Smooth muscle cell of the brain vasculature (primary cell): ENCODE measurements at places on chromosomes 4 and X.

GRCh38 chrX:72129661-72130060 lies 2.1 kb downstream of the RTL5 start:
- no peak for DNase-seq

- no peak for DNase-seq
Observed at GRCh38 chr4:25031077-25031621, 403 bp upstream of the LGI2 start.

GRCh38 chr4:107896158-107896645 lies 35.1 kb upstream of the CYP2U1 start:
- DNase-seq = peak; percentile 54

- DNase-seq = no peak
Observed at GRCh38 chr4:148395771-148396170, 46.4 kb downstream of the NR3C2 start.

- DNase-seq = no peak
Observed at GRCh38 chr4:844752-845232, 18.9 kb upstream of the CPLX1 start.

- DNase-seq = no peak
Observed at GRCh38 chr4:34845926-34846325, 1398.4 kb downstream of the ARAP2 start.

- peak; percentile 23 for DNase-seq
Observed at GRCh38 chr4:110586131-110586850, 36.6 kb downstream of the PITX2 start.

GRCh38 chr4:21885770-21886169 lies 62.8 kb downstream of the KCNIP4 start:
- DNase-seq = no peak

GRCh38 chr4:141711211-141711610 lies 74.8 kb downstream of the IL15 start:
- no peak for DNase-seq

DNA sequence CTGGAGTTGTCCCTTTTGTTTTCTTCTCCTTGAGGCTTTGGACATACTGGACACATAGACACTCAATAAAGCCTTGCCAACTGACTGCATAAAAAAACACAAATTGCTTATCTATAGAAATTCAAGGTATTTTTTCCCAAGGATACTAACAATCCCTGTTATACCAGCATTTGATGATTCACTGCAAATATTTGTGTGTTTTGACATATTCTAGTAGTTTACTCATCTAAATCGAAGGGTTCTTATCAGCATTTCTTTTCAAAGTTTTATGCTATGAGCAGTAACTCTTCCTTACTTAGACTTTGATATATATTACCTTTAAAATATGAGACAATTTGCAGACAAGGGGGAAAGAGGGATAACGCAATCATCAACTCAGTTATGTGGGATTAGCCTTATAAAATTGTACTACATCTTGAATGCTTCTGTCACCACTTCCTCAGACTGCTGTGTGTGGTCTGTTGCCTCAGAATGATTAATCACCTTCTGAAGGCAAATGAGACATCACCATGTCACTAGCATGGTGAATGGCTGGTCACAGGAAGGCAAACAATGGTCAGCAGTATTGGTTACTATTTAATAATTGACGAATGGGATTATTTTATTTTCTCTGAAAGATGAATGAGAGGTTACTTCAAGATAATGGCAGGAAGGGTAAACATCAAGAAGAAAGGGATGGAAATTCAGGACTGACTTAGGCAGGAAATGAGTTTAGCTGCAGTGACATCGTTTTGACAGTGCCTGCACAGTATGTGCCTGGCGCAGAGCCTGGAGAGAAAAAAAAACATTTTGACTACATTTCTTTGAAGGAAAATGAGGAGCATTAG lies 544.3 kb upstream of the CNKSR2 start:
- no peak for DNase-seq

DNA sequence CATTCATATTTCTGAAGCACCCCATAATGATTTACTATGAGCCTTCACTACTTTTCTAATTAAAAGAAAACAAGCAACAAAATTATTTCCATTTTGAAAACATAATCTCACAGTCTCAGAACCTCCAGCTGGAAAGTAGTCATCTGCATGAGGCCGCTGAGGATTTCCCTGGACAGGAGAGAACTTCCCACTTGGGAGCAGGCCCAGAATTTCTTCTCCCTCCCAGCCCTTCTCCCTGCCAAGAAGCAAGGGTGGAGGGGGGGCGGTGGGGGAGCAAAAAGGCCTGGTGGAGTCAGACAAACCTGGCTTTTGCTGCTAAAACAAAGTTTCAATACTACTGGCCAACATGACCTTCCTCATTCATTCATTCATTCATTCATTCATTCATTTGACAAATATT lies 167.3 kb downstream of the PJA1 start:
- no peak for DNase-seq

DNA sequence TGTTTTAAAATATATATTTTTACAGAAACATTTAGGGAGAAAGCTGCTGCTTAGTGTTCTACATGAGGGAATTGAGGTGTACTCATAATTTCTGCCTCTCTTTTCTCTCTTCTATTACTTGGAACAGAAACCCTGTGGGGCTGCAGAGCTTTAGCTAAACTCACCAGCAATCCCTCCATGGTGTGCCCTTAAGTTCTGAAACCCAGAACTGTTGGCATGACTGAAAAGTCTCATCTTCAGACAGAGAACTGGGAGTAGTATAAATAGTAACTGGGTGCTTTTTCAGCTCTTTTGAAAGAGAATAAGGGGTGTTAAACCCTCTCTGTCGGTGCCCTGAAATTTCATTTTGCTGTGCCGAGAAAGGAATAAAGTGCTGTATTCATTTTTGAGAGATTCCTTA lies 294.9 kb upstream of the BOD1L1 start:
- DNase-seq = no peak

GRCh38 chrX:72308566-72309296 lies 3.0 kb upstream of the CITED1 start:
- DNase-seq = peak; percentile 29

GRCh38 chr4:170004651-170005295 lies 21.4 kb downstream of the MFAP3L start:
- no peak for DNase-seq

DNA sequence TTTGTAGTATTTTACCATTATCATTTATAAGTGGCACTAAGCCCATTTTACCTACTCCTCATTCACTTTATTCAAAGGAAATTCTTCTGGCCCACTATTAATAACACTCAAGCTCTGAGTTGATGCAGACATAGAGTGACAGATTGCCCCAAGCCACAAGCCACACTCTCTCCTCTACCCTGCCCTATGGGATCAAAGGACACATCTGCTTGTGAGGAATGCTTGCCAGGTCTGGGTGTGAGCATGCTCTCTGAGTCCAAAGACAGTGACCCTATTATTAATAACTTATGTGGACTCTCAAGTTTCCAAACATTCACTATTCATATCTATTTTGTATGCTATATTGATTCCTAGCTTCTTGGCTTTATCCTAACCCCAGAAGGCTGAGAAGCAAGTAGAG lies 18.5 kb downstream of the ETNPPL start:
- no peak for DNase-seq

- DNase-seq = no peak
Observed at GRCh38 chr4:57691370-57691769, 581.2 kb upstream of the IGFBP7 start.

DNA sequence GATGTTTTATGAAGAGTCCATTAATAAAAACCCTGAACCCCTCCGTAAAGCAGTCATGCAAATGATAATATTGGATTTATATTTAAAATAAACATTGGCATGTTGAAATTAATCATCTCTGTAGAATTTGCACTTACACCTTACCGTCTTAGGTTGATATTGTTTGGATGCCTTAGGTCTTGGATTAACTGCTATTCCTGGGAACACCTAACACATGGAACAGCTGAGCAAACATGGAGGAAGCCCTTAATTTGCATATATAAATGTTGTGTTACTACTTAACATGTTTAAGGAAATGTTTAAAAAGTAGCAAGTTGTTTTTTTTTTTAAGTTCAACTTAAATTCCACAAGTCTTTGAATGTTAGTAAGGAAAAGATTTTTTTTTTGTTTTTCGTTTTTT lies 62.5 kb downstream of the NSD2 start:
- no peak for DNase-seq

GRCh38 chrX:153521034-153521433 lies 3.6 kb downstream of the ATP2B3 start:
- no peak for DNase-seq

DNA sequence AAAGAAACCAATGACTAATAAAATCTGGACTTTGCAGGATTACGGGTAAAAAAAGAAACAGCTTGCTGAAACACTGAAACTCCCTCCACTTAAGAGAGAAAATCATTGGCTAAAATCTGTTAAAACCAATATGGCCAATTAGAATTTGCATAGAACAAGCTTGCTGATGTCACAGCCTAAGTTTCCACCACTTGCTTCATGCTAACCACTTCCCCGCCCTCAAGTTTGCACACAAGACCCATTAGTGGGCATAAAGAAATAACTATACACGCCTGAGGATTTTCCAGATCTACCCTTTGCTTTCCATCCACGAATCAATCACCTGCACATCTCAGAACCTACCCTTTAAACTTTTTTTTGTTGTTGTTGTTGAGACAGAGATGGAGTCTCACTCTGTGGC lies 42.7 kb upstream of the PHEX start:
- DNase-seq = no peak

DNA sequence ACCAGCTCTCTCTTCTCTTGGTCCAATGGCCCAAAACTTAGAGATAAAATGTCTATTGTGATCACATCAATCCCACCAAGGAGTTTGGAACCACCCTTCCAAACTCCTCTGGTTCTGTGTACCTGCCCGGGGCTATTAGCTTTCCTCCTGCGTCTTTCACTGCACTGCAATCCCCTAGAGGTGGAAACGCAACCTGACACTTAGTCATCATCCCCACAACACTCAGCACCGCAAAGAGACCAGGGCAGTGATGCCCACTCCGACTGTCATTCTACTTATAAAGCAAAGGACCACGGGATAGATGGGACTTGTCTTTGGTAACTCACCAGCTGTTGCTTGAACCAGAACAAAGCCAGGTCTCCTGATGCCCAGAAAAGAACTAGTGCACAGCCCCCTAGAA lies 22.0 kb downstream of the AFAP1 start:
- DNase-seq = no peak

DNA sequence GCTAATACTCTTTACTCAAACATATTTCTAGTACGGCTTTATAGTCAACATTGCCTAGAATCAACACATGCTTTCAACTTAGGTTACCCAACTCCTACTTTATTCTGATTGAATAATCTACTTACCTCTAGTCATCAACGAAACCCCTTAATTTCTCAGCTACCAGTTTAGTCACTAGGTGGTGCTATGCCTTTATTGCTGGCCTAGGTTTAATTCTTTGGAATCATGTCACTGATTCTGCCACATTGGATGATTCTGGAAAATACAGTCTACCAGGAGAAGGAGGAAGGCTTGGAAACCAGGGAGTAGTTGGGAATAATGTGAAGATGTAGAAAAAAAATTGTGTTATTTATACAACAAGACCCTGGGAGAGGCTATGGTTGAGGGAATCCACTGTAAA lies 167.7 kb downstream of the DCAF12L2 start:
- no peak for DNase-seq

DNA sequence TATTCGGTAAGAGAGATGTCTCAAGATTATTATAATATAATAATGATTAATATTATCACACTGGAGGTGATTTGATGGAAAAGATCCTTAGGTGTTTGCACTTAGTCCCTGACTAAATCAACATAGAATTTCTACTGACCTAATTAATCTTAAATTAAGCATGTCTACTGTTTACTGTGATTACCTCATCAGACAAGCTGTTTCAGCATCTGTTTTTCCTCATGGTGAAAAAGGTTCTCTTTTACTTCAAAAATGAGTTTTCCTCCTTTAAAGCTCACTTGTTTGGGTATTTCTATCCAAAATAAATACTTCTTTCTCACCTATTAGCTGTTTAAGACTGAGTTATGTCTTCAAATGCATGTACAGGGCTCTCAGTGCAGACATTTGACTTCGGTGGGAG lies 407.8 kb downstream of the NKX6-1 start:
- DNase-seq = no peak

- DNase-seq = no peak
Observed at GRCh38 chrX:31039327-31039711, 32.5 kb downstream of the FTHL17 start.

- no peak for DNase-seq
Observed at GRCh38 chrX:120365320-120365719, 3.4 kb downstream of the ATP1B4 start.

DNA sequence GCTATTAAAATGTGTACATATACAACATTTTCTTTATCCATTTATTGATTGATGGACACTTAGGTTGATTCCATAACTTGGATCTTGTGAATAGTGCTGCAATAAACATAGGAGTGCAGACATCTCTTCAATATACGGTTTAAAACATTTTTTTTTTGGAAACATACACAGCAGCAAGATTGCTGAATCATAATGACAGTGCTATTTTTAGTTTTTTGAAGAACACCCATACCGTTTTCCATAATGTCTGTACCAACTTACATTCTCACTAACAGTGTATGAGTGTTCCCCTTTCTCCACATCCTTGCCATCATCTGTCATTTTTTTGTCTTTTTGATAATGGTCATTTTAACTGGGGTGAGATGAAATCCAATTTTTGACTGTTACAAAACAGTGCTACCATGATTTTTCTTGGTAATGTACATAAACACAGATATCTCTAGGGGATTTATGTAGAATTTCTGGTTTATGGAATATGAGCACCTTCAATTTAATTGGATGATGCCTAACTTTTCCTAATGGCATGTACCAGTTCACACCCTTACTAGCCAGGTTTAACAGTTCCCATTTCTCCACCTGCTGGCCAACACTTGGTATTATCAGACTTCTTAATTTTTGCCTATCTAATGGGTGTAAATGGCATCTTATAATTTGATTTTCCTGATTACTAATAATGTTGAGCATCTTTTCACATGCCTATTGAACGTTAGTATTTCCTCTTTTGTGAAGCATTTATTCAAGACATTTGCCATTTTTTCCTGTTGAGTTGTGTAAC lies 21.0 kb upstream of the TMSB15B start:
- no peak for DNase-seq

DNA sequence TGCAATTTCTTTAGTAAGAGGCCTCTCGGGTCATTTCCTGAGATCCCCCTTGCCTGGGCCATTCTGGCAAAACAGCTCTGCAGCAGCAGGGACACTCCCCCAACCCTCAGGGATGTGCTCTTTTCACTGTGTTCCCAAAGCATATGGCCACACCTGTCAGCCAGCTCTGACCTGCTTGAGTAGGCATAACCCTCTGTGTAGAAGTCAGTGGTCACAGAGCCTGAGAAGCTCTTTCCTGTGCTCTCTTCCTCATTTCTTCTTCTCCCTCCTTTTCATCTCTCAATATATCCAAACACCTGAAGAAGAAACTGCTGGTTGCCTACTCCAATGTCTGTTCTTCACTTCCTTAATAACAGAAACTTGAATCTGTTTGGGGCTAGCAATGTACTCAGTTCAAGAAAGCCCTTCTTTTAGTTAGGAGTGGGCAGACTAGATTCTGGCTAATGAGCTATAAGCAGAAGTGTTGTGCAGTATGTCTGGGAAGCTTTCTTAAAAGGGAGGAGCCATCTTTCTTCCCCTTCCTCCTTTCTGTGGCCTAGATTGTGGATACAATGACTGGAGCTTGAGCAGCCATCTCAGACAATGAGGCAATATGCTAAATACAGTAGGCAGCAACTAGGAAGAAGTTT lies 73.3 kb downstream of the PRPS1 start:
- DNase-seq = no peak

GRCh38 chrX:37509349-37509748 lies 62.1 kb upstream of the LANCL3 start:
- no peak for DNase-seq
